CD4-positive, alpha-beta T cell treated with Interleukin-6 at 100 ng/mL for 8 hours (primary cell): ENCODE measurements at places on chromosomes 7 and 10.

- DNase-seq, result no peak
Measured at GRCh38 chr10:77820349-77820748, 106.2 kb downstream of the DLG5 start.

DNA sequence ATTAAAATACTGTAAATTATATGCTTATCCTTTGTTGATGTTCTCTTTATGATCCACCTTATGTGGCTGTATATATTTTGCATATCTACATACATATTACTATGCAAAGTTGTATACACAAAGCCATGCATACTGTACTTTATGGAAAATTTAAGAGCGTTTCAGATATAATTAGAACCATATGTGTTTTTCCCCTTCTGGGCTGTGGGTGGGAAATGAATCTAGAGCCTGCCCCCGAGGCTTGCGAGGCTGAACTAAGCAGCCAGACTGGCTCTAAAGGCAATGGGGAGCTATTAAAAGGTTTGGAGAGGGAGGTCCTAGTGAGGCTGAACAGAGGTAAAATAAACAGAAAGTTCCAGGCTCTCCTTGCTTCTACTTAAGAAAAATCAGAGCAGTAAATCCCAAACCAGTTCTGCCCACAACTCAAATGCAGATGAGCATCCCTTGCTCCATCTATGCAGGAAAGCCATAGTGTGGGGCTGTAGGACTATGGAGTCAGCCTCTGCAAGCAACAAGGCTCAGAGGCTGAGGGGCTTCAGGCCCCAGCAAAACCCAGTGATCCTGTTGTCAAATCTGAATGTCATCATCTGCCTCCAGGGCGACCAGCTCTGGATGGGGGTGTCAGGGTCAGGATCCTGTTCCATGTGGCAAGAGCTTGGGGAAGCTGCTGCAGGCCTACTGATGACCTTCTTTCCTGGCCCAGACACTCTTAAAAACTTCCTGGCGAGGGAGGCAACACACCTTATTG is 14.1 kb upstream of the DDIT4 start:
- no peak for DNase-seq

DNA sequence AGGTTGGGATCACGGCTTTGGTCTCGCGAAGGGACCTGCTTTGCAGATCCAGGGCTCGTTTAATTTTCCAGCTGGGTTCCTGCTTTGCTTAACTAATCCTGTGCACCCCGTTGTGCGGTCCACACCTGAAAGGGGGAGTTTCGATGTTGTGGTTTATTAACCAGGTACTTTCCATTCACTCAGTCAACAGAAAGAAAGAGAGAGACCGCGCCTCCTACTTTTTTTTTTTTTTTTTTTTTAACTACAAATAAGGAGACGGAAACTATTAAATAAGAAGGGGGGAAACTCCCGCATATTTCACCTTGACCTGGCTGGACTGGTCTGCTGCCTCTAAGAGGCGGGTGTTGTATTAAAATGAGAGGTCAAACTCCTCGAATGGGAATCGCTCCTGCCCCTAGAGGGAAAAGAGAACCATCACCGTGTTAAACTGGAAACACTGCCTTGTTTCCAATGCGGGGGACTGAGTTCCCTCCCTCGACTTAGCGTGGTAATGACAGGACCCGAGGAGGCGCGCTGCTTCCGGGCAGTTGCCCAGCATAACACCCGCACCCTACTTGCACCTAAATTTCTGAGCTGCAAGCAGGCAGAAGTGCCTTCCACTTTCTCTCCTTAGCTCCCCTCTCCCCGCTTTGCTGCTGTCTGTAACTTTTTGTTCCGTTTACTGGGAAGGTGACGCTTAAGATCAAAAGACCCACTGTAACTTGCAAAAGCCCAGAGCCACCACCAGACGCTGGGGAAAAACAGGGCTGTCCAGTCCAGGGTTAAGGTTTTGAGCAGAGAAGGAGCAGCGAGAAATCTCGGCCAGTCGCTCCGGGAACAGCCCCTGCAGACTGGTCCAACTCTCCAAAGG is 1.1 kb upstream of the ITGB8 start:
- DNase-seq, result no peak

- DNase-seq, result no peak
Measured at GRCh38 chr10:68188835-68189234, 43.1 kb downstream of the ATOH7 start.

- no peak for DNase-seq
Measured at GRCh38 chr7:69822386-69822785, 224.1 kb downstream of the AUTS2 start.

- DNase-seq, result no peak
Measured at GRCh38 chr7:91373111-91373800, 109.0 kb downstream of the FZD1 start.

DNA sequence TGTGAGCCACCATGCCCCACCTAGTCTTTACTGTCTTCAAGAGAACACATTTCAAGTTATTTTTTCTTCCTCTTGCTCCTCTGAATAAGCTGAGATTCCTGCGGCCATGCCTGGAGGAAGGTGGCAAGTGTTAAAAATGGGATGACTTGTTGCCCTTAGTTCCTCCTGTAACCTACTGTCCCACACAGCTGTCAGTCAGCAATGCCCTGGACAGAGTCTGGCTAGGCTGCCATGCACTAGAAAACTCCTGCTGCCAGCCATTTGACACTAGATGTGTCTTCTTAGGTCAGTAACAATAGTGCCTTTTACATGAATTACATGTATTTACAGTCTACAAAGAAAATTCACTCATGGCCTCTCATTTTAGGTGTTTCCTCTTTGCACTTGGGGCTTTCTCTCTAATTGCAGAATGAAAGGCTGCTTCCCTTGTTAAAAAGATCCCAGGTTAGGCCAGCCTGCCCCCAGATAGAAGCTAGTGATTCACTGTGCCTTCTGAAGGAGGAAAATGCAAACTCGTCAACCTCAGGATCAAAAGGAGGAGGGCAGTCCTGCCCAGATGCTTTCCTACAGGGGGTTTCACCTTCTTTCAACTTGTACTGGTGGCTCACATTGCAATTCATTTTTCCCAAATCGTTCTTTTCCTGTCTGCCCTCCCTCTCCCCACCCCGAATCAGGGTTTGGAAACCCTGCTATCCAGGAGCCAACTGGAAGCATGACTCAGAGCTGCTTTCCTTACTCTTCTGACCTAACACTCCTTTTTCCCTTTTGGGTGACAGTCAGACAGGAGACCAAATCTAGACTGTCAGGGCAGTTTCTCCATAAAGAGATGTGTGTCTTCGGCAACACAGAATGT is 136.6 kb downstream of the SPAG6 start:
- DNase-seq, result no peak

DNA sequence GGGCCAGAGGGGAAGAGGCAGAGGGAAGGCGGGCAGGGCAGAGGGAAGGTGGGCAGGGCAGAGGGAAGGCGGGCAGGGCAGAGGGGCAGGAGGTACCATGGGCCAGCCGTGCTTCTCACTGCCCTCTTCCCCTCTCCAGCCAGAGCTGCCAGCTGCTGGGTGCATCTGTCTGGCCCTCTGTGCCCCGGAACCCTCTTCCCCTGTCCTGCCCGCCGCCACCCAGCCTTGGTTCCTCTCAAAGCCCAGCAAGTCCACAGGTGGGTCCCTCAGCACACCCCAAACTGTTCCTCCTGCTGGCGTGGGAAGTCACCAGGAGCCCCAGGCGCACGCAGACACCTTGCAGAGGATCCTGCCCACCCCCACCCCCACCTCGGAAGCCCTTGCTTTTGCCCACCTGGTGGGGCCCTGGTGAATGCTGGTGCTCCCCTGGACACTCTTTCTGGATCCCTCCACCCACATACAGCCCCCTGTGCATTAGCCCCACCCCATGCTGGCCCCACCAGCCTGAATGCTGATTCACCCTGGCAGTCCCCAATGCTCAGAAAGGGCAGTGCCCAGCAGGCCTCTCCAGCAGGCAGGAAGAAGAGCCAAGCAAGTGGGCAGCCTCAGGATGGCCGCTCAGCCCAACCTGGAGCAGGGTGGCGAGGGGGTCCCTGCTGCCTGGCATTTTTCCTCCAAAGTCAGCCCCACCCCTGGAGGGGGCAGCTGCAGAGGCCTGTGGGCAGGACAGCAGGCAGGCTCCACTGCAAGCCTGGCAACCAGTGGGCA is 1.9 kb upstream of the PWWP2B start:
- no peak for DNase-seq
